Inflammatory macrophage (primary cell): ENCODE measurements at places on chromosomes 16 and 17.

DNA sequence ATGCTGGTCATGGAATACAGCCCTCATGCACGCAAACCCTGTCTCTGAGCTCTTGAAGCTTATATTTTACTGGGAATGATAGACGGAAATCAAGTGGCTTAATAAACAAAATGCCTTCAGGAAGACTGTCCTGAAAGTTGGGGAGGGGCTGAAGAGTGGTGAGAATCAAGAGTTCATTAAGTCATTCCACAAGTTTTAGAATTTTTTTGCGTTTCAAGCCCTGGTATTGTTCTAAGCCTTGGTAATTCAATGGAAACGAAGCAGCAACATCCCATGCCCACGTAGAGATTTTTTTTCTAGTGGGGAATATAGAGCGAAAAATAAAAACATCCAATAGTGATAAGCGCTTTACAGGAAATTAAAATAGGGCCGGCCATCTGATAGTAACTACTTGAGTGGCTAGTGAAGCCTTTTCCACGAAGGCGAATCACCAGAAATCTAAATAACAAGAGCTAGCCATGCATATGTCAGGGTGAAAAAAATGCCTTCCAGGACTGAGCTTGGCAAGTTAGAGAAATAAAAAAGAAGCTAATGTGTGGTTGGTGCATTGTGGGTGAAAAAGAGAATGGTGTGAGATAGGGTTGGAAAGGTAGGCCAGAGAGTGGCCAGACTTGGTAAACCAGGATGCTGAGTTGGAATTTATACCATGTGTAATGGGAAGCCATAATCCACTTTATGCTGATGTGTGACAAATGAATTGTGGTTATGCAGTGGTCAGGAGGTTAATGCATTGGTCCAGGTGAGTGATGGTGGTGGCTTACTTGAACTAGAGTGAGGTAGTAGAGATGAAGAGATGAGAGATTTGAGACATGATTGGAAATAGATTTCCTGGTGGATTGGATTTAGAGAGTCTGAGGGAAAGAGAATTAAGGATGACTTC, 772 bp downstream of the PFAS start:
- DNase-seq = no peak

DNA sequence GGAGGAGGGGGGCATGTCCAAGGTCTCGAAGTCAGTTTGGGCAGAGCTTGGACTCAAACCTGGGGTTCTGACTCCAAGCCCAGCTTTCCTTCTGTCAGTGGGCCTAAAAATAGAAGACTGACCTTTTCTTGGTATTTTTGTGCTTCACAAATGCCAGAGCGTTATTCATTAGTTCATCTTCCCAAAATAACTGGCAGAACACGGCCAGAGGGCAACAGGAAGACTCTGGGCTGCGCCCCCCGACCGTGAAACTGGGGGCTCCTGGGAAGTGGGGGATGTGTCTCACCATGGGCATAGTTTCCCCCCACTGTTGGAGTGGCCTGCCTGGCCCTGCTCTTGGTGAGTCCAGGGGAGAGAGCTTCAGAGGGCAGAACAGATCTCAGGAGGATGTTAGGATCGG, 94.0 kb downstream of the SOCS1 start:
- no peak for DNase-seq

DNA sequence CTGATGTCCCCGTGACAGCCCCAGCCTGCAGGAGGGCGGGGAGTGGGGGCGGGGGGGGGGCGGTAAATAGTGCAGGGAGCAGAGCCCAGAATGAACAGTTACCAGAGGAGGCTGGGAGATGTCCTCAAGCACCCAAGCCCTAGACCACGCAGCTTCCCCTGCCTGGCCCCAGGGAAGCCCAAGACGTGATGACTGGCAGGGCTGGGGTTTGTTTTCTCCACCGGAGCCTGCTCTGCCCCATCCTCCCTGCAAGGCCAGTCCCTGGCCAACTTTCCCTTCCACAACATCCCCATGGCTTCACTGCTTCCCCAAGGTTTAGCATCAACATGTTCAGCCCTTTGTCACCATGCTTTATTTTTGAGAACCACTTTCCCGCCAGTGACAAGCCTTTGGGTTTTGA, 1.4 kb upstream of the BEAN1 start:
- DNase-seq = no peak

- no peak for DNase-seq
Measured at GRCh38 chr17:1037238-1037879, 40.4 kb downstream of the TIMM22 start.

GRCh38 chr16:53080345-53081031, 25.7 kb downstream of the CHD9 start:
- DNase-seq = no peak

DNA sequence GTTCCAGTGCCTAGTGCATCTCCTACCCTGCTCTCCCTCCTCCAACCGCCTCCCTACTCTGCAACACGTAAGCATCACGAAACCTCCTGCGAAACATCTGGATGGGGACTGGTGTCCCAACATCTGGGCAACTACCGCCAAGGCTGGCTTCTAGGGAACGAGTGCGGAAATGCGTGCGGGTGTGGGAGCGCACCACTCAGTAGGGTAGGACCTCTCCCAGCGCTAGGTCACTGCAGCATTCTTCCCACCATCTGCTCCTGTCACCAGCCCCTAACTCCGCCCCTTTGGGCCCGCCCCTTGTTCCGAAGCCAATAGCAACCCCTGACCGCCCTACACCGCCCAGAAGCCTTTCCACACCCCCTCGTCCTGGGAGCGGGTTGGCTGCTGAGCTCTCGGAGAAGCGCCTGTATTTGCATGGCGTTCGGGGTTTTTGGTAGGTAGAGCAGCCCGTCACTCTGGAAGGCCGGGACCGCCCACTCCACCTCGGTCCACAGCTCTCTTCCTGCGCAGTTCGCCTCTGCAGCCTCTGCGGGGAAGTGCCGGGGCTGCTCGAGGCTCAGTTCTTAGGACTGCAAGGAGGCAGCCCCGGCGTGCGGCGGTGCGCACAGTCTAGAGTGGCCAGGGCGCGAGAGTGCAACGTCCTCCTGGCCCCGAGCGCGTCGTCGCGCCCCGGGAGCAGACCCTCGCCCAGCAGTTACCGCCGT, at the start of gene HS3ST3B1:
HS3ST3B1 (plus strand) TSS at position 507 of the 704 bp plus-strand sequence. CDS start 438 bp downstream, outside the sequence.
- DNase-seq = peak; percentile 99

DNA sequence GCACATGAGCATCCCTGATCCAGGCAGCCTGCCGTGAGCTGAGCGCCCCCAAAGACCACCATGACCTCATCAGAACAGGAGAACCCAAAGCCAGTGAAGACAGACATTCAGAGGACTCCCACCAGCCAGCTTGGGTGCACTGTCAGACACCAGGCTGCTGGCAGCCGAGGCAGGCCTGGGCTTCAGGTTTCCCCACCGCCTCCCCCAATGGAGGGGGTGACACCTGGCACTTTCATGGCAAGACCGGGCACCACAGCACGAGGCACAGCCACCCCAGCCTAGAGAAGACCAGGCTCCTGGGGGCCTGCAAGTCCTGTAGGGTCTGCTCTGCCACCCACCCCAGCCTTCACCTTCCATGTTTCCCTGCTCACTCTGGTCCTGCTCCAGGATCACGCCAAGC, 140.5 kb downstream of the C16orf95 start:
- no peak for DNase-seq
